ENCODE measurements at places on chromosomes 16 and 17.

GRCh38 chr16:56298116-56298515 is 106.8 kb downstream of the GNAO1 start:
- DNase-seq, result no peak

- peak; percentile 10 for DNase-seq
Observed at GRCh38 chr17:42287305-42287976, 857 bp upstream of the STAT5A start.

- no peak for DNase-seq
Observed at GRCh38 chr16:12618515-12618914, 185.2 kb downstream of the CPPED1 start.

DNA sequence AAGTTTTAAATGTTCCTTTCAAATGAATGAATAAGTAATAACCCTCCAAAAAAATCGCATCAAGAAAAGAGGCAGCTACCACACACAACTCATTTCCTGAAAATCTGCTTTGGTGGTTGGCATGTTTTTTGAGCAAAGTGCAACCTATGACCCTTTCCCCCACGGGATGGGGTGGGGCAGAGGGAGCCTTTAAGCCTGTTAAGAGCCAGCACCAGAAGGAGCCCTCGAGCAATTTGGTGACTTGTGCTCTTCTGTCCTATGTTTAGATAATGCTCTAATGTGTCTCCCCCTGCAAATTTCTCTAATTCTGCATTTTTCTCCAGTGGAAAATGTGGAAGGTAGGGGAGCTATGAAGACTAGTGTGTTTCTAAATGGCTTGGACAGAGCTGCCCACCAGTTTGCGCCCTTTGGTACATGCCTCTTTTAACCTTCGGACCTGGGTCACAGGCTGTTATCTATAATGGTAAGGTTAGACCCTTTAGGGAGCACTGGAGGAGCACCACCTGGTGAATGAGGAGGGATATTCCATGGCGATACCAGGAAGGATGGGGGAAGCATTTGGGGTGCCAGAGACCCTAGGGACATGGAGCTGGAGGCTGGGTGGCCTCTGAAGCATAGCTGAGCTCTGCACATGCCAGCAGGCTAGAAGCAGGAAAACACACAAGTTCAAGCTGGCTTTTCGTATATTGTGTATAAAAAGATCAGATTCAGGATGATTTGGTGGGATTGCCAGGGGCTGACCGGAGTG is 1.6 kb downstream of the PYCARD start:
- DNase-seq, result no peak

DNA sequence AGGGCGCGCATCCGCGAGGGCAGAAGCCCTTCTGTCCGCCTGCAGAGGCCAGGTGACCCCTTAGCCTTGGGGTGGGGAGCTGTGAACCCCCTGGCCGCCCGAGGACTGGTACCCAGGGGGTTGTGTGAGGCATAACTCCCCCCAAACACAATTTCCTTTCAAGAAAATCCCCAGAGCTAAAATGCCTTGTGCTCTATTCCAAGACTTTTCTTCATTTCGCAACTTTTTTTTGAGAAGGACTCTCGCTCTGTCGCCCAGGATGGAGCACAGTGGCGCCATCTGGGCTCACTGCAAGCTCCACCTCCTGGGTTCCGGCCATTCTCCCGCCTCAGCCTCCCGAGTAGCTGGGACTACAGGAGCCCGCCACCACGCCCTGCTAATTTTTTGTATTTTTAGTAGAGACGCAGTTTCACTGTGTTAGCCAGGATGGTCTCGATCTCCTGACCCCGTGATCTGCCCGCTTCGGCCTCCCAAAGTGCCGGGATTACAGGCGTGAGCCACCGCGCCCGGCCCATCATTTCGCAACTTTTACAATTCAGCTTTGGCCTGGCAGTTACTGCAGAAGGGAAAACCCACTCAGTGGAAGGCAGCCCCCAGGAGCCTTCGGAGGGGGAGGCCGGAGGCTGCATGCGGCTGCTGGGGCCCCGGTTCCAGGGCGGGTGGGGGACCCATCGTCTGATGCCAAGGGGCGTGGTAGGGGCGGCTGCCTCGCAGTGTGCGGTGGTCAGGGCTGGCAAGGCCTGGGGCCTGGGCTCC is 963 bp upstream of the APRT start:
- no peak for DNase-seq

DNA sequence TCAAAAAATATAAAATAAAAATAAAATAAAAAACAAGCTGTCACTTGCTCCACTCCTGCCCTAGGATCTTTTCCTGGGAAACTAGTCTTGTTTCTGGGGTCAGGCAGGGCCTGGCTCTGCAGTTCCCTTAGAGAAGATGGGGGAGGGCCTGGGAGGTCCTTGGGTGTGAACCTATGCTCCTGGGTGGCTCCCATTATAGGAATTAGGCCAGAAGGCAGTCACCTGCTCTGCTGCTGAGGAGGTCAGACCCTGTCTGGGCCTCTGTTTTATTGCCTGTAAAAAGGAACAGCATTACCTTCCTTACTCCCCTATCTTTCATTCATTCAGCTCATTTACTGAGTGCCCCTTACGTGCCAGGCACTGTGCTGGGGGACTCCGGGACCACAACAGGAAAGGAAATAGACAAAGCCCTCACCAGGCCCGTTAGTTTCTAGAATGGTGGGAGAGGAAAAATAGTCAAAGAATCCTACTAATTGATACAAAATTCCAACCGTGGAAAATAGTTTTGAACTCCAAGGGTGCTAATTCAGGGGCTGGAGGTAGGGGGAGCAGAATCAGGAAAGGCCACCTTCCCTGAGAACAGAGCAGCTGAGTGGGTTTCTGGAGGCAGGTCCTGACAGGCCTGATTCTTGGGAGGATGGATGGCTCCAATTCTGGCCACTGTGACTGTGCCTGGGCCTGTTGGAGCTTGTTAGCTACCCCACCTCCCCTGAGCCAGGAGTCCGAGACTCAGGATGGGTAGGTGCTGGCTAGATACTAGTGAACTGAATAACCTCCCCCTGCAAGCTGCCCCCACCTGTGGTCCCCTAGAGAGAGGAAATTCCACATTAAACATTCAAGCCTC is 1.3 kb upstream of the SLC46A1 start:
- no peak for DNase-seq

- DNase-seq, result no peak
Observed at GRCh38 chr16:79623824-79624223, 23.3 kb upstream of the MAF start.

DNA sequence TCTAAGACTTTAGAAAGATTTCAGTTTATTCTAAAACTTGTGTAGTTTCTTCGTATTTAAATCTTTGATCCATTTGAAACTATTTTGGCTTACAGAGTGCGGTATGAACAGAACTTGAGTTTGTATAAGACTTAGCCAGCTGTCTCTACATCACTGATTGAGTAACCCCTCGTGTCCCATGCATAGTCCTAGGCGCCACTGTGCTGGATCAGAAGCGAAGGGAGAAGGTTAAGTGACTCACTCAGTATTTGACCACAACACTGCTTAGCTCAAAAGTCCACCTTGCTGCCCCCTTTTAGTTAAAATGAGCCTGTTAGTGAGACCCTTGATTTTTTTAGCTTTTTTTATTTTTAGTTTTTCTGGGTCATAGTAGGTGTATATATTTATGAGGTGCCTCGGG is 28.4 kb downstream of the CD300LB start:
- DNase-seq, result no peak

- no peak for DNase-seq
Observed at GRCh38 chr16:27253526-27253930, 15.0 kb downstream of the NSMCE1 start.

- no peak for DNase-seq
Observed at GRCh38 chr17:9817086-9817485, 4.8 kb downstream of the GSG1L2 start.

- no peak for DNase-seq
Observed at GRCh38 chr17:49690256-49690655, 12.4 kb upstream of the SPOP start.

- no peak for DNase-seq
Observed at GRCh38 chr16:2724088-2724676, 4.2 kb upstream of the PRSS27 start.
